Activated CD8-positive, alpha-beta T cell treated with anti-CD3 and anti-CD28 coated beads for 36 hours (primary cell): ENCODE measurements at places on chromosomes 4 and X.

GRCh38 chr4:16721613-16722291 is 176.7 kb downstream of the LDB2 start:
- no peak for DNase-seq

GRCh38 chr4:150140774-150141400 is 62.6 kb downstream of the DCLK2 start:
- DNase-seq = no peak

- no peak for DNase-seq
Observed at GRCh38 chr4:1402516-1403091, 3.6 kb downstream of the NKX1-1 start.

GRCh38 chrX:10062980-10063379 is 93.8 kb upstream of the CLCN4 start:
- DNase-seq = no peak

DNA sequence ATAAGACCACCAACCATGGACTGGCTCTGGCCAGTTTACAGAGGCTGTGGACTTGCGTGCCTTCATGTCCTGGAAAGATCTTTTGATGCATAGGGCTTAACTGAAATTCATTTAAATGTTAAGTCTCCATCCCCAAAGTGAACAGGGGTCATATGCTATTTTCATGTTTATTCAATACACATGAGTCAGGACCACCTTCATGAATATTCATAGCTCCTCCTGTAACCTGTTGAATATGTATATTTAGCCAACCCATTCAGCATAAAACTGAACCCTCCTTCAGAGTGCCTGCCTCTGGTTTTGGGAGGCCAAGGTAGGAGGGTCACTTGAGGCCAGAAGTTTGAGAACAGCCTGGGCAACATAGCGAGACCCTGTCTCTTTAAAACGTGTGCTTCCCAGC is 7.1 kb downstream of the CTPS2 start:
- no peak for DNase-seq

DNA sequence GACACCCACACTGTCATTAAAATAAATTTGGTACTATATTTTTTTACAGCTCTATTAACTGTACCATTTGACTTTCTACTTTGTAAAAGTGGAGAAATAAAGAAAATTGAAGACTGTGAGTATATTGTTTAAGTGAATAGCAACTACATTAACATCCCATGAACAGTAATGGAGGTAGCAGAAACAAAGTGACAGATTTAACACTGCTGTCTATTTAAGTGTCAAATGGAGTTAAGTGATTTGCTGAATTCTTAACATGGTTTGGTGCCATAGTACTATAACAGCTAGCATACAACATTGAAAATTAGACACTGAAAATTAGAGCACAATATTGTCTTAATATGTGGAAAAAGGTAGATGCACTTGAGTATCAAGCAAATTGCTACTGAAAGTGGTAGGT is 76.2 kb downstream of the C4orf33 start:
- no peak for DNase-seq

GRCh38 chr4:174260099-174260498 is 23.4 kb downstream of the FBXO8 start:
- DNase-seq = no peak

- no peak for DNase-seq
Observed at GRCh38 chr4:5976431-5976830, 41.8 kb downstream of the C4orf50 start.

- no peak for DNase-seq
Observed at GRCh38 chrX:74063426-74064155, 240.4 kb upstream of the ZCCHC13 start.

DNA sequence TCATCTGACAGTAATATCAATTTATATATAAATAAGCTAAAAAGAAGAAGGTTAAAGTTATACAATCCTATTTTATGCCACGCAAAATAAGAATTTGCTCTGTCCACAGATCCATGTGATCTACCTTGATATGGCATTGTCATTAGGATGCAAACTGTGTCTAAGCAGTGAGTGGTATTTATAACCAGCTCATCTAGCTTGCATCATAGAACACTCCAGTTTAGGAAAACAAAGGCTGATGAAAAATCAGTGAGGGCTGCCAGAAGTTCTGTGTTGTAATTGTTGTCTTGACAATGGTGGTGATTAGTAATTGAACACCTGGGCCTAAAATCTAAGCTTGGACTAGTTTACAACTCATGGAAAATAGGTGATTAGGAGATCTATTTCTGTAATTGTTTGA is 111.0 kb downstream of the CPE start:
- no peak for DNase-seq

- no peak for DNase-seq
Observed at GRCh38 chrX:20947411-20947912, 426.8 kb upstream of the CNKSR2 start.

DNA sequence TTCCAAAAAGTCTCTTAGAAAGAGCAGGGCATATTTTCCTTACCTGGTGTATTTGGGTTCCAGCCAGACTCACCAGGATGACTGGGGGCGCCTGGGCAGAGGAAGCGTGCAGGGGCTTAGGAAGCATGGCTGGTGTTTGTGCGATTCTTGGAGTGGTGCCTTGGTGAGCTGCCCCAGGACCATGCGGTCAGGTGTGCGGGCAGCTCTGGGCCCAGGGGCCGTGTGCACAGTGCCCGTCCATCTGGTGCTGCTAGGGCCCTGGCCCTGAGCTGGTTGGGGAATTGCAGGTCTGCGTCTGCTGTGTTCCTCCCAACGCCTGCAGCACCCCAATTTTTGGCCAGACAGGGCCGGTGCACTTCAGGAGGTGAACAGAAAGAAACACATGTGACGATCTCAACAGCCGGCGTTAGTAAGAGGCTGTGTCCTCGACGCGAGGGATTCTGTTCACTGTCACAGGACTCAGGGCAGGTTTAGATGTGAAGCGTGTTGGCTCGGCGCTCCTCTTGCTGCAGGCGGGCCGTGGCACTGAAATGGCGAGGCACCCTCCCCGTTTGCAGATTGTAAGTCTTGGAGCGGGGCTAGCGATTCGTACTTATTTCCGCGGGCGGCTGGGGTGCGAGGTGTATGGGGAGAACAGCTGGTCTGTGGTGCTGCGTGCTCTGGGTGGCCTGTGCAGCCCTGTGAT is 15.2 kb downstream of the RGS12 start:
- DNase-seq = no peak

DNA sequence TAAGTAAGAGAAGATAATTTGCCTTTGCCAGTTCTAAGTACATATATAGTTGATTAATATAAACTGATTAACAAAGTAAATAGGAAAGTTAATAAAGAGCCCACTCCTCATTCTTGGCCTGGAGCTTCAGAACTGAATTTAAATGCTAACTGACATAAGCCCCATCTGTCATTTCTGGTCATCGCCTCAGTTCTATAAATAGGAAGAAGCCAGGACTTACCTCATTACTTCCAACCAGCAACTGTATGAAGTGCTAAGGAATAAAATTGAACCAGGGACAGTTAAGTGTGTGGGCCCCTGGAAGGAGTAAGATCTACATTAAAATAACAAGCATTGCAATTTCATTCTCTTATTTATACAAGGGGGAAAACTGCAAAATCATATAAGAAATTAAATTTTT is 52.0 kb upstream of the PDLIM5 start:
- DNase-seq = no peak

DNA sequence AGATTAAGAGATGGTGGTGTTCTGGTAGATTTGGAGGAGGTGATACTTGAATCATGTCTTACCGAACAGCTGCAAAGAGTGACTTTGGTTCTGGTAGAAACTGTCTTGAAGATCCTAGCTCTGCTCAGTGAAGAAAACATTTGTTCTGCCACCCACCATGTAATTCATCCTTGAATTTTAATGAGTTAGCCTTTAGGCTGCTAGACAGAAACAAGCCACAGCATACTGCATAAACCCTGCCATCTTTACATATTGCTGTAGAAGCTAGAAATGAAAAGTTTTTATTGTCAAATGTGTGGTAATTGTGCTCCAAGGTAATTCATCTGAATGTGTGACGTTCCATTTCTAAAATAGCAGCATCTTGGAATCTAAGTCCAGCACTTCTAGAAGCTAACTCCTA is 161.0 kb upstream of the RAPGEF2 start:
- no peak for DNase-seq

GRCh38 chr4:114312338-114312737 is 286.3 kb upstream of the UGT8 start:
- DNase-seq = no peak

DNA sequence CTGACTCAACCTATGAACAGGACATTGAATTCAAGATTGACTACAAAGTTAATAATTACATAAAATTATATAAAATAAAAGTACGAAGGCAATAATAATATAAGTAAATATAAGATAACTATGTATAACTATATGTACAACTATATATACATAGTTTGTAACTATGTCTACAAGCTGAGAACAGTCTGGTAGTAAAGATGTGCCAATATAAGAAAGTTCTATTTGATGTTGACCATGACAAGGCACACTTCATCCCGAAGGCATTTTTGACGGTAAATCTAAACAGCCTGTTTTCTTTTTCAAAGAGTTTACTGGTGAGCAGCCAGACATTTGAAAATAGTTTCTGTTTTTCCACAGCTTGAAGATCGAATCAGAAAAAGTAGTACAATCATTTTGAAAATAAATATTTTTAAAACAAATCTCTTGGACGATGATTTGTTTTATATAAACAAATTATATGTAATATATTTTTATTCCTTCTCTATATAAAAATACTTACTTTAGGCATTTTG is 112.9 kb downstream of the CEP44 start:
- DNase-seq = no peak

GRCh38 chrX:95945528-95945927 is 739.1 kb upstream of the DIAPH2 start:
- DNase-seq = no peak

DNA sequence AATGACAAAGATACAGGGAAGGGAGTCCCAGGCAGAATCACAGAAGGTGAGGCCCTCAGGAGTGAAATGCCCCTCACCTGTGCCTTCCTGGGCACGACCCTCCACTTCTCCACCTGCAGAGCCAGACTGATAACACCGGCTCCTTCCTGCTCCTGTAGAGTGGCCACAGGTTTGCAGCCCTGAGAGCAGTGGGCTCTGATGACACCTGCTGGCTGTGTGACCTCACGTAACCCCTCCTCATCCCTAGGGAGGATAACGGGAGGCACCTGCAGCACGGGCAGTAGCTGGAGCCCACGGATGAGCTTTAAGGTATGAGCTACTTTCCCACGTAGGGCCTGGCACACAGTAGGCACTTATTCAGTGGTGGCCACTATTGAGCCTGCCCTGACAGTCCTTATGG is 25.5 kb upstream of the MAN2B2 start:
- DNase-seq = no peak

DNA sequence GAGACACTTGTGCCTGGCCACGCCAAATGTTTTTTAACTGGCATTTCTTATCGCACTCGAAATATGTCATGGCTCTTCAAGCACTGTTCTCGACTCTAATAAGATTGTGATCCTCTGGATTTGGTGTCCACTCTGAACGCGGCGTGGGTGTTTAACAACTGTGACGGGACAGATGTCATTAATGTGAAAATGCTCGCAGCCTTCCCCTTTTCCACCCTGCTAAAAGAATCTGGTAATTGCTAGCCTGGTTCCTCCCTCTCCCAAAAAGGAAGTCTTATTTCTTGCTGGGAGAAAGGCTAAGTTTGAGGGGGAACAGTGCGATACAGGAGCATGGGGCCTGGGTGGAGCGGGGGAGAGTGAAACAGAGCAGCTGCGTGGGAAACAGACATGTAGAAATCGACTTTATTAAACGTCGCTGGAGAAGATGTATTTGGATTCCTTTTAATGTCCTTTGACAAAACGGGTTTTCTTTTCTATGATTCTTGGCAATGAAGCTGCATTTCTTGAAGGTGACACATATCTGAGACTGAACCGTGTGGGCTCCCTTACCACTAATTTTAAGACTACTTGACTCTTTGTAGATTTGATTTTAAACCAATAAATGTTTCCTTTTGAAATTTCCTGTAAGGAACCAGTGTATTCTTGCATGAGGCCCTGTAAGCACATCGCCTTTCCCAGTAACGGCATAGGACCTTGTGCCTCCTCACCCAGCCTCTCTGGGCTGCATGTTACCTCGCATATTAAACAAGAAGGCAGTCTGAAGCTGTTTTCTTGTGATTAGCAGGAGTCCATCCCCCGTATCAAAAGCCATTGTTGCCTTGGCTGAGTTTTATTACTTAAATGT is 17.8 kb downstream of the TBC1D1 start:
- DNase-seq = no peak

DNA sequence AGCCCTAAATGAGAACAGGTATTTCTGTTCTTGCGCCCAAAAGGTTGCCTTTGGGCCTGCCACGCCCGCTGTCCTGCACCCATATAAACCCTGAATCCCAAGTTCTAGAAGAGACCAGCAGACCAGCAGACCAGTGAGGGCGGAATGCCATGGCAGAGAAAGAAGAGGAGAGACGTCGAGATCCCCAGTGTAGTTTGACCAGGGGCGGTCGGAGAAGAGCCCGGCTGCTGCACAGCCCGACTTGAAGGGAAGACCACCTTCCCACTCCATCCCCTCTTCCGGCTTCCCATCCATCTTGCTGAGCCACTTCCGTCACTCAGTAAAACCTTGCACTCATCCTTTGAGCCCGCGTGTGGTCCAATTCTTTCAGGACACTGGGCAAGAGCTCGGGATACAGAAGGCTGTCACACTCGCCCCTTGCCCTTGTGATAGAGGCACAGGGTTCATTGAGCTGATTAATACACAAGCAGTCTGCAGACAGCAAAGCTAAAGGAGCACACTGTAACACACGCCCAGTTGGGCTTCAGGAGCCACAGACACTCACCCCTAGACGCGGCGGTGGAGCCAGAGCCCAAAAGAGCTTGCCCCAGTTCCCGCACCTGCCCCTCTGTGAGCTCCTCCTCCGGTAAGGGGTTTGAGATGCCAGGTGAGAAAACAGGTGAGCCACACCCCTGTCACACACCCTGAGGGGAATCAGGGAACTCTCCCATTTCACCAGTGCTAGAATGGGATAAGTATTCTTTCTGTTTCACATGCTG is 230.8 kb downstream of the PCDH10 start:
- no peak for DNase-seq

GRCh38 chr4:45640281-45640680 is 483.6 kb downstream of the GABRG1 start:
- DNase-seq = no peak

- DNase-seq = no peak
Observed at GRCh38 chrX:140503714-140504351, 1.0 kb downstream of the SOX3 start.

DNA sequence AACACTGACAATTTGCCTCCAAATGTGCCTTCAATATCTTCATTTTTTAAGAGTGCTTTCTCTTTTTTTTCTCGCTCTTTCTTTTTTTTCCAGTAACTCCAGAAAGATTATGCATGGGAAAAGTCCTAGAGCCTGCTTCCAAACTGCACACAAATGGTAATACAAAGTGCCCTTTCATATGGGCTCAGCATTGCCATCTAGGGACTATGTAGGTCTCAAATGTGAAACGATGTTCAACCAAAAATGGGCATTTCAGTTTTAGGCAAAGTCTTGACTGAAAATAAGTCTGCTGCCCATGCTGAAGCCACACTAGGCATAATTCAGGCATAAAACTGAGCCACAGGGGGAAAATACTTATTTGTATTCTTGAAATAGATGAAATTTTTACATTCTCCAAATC is 65.6 kb downstream of the SYNPO2 start:
- no peak for DNase-seq

- DNase-seq = no peak
Observed at GRCh38 chrX:122046226-122046625, 998.8 kb downstream of the GLUD2 start.

GRCh38 chr4:89610236-89610635 is 226.7 kb downstream of the SNCA start:
- peak; percentile 4 for DNase-seq
